ENCODE measurements at places on chromosomes 7 and 10.

DNA sequence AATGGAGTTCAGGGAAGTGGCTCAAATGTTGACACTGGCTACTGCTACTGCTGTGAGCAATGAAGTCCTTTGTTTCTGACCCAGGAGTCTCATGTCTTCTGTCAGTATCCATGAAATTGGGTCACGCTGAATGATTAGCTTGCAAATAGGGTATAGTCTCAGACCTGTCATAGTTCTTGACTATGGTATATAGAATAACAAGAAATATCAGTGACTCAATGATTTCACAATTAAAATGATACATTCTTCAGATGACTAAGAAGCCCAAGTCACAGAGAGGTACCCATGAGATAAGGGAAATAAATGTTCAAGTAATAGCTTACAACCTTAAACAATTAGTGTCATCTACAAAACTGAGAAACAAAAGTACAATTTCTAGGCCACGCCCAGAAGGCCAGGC is 89.3 kb downstream of the LYZL2 start:
- DNase-seq, result no peak

GRCh38 chr10:114544045-114544659 is 113.9 kb downstream of the ABLIM1 start:
- no peak for DNase-seq

DNA sequence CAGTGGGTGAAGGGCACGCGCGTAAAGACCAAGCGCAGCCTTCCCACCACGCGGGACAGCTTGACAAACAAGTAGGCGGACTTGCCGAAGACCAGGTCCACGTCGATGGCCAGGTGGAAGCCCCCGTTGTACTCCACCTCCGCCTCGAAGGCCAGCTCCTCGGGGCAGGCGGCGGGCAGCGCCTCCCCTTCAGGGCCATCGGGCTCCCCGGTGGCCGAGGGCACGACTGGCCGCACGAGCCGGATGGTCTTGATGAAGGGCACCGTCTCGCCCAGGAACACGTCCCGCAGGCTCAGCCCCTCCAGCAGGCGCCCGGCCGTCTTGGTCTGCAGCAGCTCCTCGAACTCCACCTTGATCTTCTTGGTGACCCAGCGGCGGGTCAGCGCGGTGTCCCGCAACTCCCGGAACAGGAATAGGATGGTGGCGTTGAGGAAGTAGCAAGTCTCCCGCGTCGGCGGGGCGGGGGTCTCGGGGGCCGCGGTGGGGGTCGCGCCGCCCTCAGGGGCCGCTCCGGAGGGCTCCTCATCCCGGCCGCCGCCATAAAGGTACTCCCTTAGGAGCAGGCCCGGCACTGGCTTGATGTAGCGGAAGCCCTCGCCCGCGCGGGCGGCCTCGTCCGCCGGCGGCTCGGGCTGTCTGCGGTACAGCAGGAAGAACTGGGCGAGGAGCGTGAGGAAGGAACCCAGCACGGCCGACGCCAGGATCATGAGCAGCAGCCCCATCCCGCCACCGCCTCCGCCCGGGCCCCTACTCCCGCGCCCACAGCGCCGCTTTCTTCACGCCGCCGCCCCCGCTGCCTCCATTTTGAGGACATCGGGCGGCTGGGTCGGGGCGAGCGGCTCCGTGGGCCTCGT is 507 bp downstream of the PDZD8 start:
- DNase-seq, result peak; percentile 21

- DNase-seq, result no peak
These were observed 113.2 kb upstream of the MYO3A start for GRCh38 chr10:25820874-25821273.

DNA sequence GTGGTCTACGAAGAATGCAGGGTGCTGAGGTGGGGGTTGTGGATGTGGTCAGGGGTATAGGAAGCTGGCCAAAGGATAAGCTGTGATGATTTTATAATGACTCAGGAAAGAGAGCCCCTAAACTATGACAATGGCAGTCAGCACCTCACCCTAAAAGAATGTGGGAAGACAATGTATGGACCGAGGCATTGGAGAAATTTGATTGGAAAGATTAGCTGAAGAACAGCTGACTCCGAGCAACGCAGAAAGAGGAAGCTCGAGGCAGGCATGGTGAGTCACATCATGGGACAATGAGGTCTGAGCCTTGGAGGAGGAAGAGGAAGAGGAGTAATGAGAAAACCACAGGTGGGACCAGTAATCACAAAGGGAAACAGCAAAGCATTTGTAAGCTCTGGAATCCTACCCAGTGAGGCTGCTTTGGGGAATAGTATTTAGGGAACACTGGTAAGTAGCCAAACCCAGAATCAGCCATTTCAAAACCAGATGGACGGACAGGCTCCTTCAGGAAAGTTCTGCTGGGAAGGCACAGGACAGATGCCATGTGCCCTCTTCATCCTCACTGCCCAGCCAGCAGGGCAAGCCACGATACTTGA is 295.4 kb downstream of the PRPF18 start:
- no peak for DNase-seq

DNA sequence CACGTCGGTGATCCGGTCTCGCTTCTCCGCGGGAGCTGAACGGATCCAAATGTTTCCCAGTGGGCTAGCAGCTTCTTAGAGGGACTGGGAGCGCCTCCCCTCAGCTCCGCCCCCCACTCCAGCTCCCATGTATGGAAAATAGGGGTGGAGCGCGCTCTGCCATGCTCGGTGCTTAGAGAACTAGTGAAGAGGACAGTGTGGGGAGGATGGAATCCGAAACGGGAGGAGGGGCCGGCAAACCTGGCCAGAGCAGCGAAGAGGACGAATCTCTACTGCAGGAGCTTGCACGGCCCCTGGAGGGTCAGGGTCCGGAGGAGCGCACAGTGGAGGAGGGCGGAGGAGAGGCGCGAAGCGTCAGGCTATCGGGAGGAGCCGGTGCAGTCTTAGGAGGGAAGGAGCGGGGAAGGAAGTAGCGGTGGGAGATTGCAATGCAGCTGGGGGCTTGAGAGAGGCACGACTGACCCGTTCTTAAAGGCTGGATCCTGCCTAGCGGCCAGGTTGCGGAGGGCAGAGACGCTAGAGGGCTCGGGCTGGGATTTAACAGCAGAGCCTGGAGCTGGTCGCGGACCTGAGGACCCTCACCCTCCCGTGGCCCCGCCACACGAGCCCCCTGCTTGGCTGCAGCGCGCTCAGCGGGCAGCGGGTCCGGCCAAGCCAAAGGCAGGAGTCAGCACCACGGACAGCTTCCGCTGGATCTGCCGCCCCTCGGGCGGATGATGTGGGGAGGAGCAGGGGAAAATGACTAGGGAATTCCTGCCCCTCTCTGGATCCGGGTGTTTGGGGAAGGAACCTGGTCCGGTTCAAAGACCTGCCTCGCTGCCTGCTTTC is at the start of gene PRLHR:
TSS of gene PRLHR (minus strand) at position 51 of the 828 bp plus-strand sequence. CDS start 404 bp downstream, outside the sequence.
- peak; percentile 76 for DNase-seq
